ENCODE measurements at places on chromosomes 2 and 18. TPM values are rescaled to one million over a fixed set of nuclear protein-coding genes. Genes with fewer than 3 reads are reported as not detected.

ALPP gene
- total RNA-seq: 5.2 TPM

VWC2L gene
- not detected for total RNA-seq

PLCD4 gene
- total RNA-seq: 0.29 TPM

TUBA3E gene
- total RNA-seq: 3.6 TPM

DNAH6 gene
- 0.05 TPM for total RNA-seq

CYS1 gene
- 1.1 TPM for total RNA-seq

KIAA2012 gene
- not detected for total RNA-seq

ASB18 gene
- total RNA-seq: not detected

C2orf72 gene
- 5.6 TPM for total RNA-seq

STEAP3 gene
- total RNA-seq: 51.2 TPM

IL18RAP gene
- total RNA-seq: not detected

CDH2 gene
- 43.1 TPM for total RNA-seq

DYNAP gene
- total RNA-seq: not detected

DOK6 gene
- total RNA-seq: not detected

CAD gene
- total RNA-seq: 55.7 TPM

COLEC12 gene
- 0.03 TPM for total RNA-seq

RND3 gene
- total RNA-seq: 46.2 TPM

SERPINB13 gene
- not detected for total RNA-seq

CXXC1 gene
- total RNA-seq: 50.9 TPM

MEP1B gene
- total RNA-seq: not detected

NAT8 gene
- not detected for total RNA-seq

KLHL41 gene
- 0.50 TPM for total RNA-seq

DQX1 gene
- total RNA-seq: 0.10 TPM

NBAS gene
- 14.9 TPM for total RNA-seq

GREB1L gene
- total RNA-seq: 2.9 TPM

Data from A549 treated with Mapracorat at 1 μM for 4 hours (cell line).